ENCODE measurements at places on chromosomes 13 and 19. TPM values are rescaled to one million over a fixed set of nuclear protein-coding genes. Genes with fewer than 3 reads are reported as not detected.

The LGI4 gene
- not detected for total RNA-seq

DNA sequence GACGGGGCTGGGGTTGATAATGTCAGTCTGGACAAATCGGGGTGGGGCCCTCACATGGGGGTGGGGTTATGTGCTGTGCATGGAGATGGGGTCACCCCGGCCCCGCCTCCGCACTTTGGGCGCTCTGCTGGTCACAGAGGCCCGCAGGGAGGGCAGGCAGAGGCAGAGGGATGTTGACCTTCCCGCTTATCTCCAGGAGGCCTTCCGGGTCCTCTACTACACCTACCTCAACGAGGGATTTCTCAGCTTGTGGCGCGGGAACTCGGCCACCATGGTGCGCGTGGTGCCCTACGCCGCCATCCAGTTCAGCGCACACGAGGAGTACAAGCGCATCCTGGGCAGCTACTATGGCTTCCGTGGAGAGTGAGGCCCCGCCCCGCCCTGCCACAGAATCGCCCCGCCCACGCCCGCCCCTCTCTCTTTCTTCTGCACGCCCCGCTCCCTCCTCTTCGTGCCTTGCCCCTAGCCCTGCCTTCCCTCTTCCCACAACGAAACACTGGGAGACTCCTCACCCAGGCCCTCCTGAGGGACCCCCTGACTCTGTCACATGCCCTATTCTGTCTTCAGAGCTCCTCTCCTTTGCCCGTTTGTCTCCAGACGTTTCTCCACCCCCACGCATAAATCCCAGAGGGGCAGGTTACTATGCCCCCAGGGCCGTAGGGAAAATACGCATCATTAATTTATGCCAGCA is 32.8 kb downstream of the TMEM161A start:
- peak; percentile 76 for DNase-seq

GRCh38 chr13:110251193-110251819 is 55.7 kb downstream of the COL4A1 start:
- no peak for DNase-seq

GRCh38 chr13:111916201-111916600 is 150.7 kb upstream of the SOX1 start:
- DNase-seq, result no peak

DNA sequence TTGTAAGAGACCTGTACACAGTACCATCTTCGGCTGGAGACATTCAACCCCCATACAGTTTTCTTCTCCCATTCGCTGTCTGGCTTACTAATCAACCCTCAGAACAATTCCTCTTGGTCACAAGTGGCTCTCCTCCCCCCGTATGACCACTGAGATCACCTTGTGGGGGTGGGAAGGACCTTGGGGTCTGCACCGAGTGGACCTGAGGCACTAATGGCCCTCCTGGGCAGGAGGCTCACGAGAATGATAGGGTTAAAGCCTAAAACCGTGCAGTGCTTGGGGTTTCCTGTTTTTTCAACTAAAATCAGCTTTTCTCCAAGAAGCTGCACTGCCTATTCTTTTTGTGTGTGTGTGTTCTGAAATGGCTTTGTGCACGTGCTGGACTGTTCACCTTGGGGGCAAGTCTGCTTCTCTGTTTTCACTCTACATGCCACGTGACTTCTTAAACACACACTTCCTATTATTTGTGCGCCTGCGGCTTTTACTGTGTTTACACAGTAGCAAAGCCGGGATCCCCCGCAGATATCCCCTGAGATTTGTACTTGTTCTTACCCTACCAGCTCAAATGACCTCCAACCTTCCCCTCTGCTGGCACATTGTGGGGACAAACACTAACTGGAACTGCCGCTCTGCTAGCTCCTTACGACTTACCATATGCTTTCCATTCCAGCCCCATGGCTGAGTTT is 12.3 kb downstream of the RBM26 start:
- DNase-seq, result no peak

- DNase-seq, result no peak
Observed at GRCh38 chr19:50772476-50772875, 2.2 kb downstream of the GPR32 start.

DNA sequence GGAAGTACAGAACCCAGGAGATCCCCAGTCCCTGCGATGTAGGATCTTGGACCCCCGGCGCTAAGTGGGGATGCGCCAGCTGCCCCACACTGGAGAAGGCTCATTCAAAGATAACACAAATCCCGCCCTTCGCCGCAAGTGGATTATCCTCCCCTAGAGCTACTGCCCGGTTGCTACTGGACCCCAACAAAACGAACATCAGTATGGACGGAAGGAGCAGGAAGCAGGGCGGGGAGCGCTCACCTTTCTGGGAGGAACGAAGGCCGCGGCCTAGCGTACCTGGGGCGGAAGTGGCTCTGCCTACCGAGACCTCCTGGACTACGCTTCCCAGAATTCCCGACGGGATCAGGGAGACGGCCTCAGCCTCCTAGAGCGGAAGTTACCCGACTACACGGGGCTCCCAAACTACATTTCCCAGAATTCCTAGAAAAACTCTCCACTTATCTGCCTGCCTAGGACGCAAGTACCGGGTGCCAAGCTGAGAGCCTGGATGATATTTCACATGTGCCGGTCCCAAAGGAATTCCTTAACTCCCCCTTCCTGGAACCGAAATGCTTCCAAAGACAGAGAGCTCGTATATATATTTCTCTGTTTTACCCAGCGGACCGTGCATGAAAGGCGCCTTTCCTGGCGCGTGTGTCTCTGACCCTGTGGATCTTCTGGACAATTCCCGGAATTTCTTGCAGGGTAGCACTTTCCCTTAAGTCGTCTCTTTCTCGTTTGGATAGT is at the start of gene ZNF112:
Gene ZNF112 (minus strand): TSS at position 298 of the 729 bp plus-strand sequence. CDS start 16,141 bp downstream, outside the sequence.
- peak; percentile 95 for DNase-seq

The PRPF31 gene
- 78.8 TPM for total RNA-seq
